ENCODE measurements at places on chromosomes 4 and X.

DNA sequence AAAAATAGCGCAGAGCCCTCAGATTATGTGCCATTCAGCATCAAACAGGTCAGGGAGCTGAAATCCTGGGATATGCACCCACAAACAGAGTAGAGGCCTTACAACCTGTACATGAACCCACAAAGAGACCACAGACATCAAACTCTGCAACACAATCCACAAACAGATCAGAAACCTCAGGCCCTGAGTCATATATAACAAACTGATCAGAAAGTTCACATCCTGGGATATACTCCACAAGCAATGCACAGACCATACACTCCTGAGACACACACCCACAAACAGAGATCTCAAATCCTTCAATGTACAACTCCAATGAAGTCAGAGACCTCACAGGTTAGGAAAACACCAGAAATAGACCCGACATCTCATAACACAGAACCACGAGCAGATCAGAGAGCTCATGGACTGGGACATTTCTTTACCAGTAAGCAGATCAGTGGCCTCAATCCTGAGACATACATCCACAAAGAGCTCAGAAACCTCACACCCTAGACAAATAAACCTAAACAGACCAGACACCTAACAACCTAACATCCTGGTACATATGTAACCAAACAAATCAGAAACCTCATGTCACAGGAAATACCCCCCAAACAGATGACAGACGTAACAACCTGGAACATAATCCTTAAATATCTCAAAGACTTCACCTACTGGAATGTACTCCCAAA is 24.2 kb downstream of the SUV39H1 start:
- no peak overlapping the region for H3K27ac ChIP-seq
- no peaks in the 10 kb centered on the region for H3K36me3 ChIP-seq
- H3K27me3 ChIP-seq = no peaks in the 10 kb centered on the region
- H3K4me3 ChIP-seq = no peak overlapping the region
- no peaks in the 10 kb centered on the region for H3K4me1 ChIP-seq

DNA sequence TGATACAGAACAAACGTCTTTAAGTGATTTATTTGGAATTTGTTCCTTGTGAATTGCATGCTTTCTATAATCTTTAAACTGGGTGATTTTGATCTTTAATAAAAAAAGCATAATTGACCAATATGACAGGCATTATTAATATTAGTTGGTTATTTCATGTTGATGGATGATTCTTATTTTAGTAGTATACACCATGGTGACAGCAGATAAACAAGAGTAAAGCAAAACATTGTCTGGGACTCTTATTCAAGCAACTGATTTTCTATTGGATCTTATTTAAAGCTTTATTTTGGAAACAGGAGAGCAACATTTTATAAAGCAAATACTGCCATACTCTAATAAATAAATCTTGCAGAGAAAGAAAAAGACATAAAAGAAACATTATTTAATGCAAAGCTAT is 591.4 kb upstream of the GNPDA2 start:
- no peak overlapping the region for H3K4me3 ChIP-seq
- no peaks in the 10 kb centered on the region for H3K27me3 ChIP-seq
- H3K4me1 ChIP-seq = no peaks in the 10 kb centered on the region
- H3K36me3 ChIP-seq = no peaks in the 10 kb centered on the region

GRCh38 chr4:8893624-8894423 is 22.2 kb upstream of the HMX1 start:
- H3K36me3 ChIP-seq = no peaks in the 10 kb centered on the region
- no peak overlapping the region for H3K27ac ChIP-seq
- peaks cover 62% of the 10 kb centered on the region for H3K27me3 ChIP-seq
- peaks cover 8% of the 10 kb centered on the region for H3K4me1 ChIP-seq
- H3K4me3 ChIP-seq = no peak overlapping the region

DNA sequence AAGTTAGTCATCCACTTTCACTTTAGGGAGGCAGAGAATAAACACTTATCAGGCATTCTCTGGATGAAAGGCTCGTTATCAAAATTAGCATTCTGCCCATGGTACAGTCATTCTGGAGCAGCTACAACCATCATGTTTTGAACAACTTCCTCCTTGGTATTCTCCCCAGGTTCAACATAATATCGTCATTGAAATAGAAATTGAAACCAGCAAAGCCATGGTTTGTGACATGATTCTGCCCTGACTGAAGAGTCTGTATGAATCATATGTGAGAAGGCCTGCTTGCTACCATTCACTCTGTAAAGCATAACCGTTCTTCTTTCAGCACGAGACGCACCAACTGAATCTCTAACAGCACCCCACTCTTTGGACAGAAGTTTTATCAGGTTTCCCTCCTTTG is 127.5 kb upstream of the RADX start:
- no peak for DNase-seq
- H3K27me3 ChIP-seq = peaks cover 2% of the 10 kb centered on the region
- no peaks in the 10 kb centered on the region for H3K4me1 ChIP-seq
- H3K27ac ChIP-seq = no peak overlapping the region

DNA sequence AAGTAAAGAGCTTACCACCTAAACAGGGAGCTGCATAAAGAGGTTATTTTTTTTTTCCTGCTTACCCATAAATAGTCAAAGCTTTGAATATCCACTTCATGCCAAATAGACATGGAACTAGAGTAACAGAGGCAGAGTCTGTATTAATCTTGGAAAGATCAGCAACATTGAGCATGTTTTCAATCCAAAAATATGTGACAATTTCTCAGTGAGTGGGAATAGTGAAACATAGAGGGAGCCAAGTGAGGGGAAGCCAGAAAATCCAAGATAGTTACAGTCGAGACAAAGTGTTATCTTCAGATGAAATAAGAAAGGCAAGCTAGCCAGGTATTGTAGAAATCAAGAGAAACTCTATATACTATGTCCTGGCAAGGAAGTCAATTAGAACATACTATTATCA is 122.3 kb upstream of the TACR3 start:
- no peak for DNase-seq
- no peak overlapping the region for H3K27ac ChIP-seq
- H3K4me3 ChIP-seq = no peak overlapping the region
- no peaks in the 10 kb centered on the region for H3K36me3 ChIP-seq
- no peaks in the 10 kb centered on the region for H3K27me3 ChIP-seq

GRCh38 chr4:98890702-98891455 is 38.1 kb downstream of the EIF4E start:
- peak overlapping the region; percentile 24 for H3K27ac ChIP-seq
- H3K36me3 ChIP-seq = peaks cover 12% of the 10 kb centered on the region
- H3K27me3 ChIP-seq = no peaks in the 10 kb centered on the region
- no peak overlapping the region for H3K4me3 ChIP-seq
- no peak for DNase-seq

DNA sequence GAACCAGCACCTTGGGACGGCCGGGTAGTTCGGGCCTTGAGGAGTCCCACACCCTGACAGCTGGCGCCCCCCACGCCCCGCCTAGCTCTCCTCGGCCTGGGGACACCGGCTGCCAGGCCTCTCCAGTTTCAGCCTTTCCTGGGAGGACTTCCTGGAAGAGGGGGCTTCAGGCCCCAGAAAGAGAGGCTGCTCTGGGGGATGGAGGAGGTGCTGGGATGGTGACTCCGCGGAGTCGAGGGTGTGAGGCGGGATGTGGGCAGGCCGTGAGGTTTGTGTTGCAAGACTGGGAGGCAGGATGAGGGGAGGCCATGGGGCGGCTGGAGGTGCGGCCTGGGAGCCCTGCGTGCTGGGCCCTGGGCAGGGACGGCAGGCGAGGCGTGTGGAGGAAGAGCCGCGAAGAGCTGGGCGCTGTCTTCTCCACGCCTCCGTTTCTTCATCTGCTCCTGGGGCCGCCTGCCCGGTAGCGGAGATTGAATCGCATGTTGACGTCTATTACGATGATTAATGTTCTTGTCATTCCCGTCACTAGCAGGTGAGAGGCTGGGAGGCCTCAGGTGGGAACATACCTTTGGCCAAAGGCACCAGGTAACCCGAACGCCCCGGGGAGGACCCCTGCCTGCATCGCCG is 918 bp upstream of the FGFRL1 start:
- peaks cover 25% of the 10 kb centered on the region for H3K27me3 ChIP-seq
- peak overlapping the region; percentile 67 for H3K4me3 ChIP-seq
- H3K36me3 ChIP-seq = no peaks in the 10 kb centered on the region
- H3K4me1 ChIP-seq = peaks cover 15% of the 10 kb centered on the region

DNA sequence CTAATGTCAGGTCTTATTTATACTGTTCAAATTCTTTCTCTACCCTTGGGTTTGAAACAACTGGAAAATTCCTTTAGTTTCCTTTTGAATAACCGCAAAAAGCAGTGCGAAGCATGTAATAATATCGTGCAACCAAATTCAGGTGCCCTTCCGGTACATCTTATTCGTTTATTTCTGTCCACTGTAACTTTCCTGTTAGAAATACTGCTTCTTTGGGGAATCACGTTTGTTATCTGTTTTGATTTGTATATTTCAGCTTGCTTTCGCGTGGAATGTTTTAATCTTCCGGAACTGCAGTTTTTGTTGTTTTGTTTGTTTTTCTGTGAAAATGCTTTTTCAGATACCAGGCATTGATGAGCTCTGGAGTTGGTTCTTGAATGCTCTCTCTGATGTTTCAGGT is 85.7 kb upstream of the HPRT1 start:
- peaks cover 6% of the 10 kb centered on the region for H3K4me1 ChIP-seq
- DNase-seq = no peak
- no peaks in the 10 kb centered on the region for H3K36me3 ChIP-seq
- no peaks in the 10 kb centered on the region for H3K27me3 ChIP-seq
- H3K27ac ChIP-seq = peak overlapping the region; percentile 50
